Activated naive CD4-positive, alpha-beta T cell treated with anti-CD3 and anti-CD28 coated beads, Interleukin-2, amount 10 ng/mL, durations not matched to agents 7 days and 5 days (primary cell): ENCODE measurements at places on chromosomes 5 and 9.

GRCh38 chr5:134248256-134248655 lies 22.4 kb upstream of the PPP2CA start:
- no peak for DNase-seq

- no peak for DNase-seq
Observed at GRCh38 chr5:98041661-98042060, 731.8 kb upstream of the RGMB start.

GRCh38 chr9:89621676-89622075 lies 16.9 kb downstream of the GADD45G start:
- no peak for DNase-seq

DNA sequence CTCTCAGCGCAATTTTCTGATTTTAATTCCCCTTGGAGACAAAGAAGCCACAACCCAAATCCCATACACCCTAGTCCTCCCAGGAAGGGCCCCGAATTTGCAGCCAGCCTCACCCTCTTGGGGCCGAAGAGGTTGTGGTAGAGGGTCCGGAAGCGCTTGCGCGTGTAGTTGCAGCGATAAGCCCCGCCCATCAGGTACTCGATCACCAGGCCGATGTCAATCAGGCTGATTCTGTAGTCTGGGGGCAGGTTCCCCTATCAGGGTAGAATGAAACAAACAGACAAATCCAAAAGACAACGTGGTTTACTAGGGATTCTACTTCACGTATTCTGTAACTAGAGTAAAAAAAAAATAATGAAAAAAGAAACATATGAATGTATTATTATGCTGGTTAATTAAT lies 210.6 kb upstream of the KLF9 start:
- DNase-seq, result no peak

- no peak for DNase-seq
Observed at GRCh38 chr5:13945271-13945670, 783 bp upstream of the DNAH5 start.

- DNase-seq, result peak; percentile 77
Observed at GRCh38 chr5:177446200-177447065, at the start of gene PRR7. TSS of gene PRR7 (plus strand) at chr5:177446814. CDS start at chr5:177455068, 8,254 bp downstream.

GRCh38 chr9:38482918-38483592 lies 58.8 kb upstream of the IGFBPL1 start:
- DNase-seq, result no peak

- no peak for DNase-seq
Observed at GRCh38 chr5:135149956-135150723, 116.1 kb upstream of the PITX1 start.

- DNase-seq, result no peak
Observed at GRCh38 chr9:96660692-96661248, 5.7 kb upstream of the PRXL2C start.

DNA sequence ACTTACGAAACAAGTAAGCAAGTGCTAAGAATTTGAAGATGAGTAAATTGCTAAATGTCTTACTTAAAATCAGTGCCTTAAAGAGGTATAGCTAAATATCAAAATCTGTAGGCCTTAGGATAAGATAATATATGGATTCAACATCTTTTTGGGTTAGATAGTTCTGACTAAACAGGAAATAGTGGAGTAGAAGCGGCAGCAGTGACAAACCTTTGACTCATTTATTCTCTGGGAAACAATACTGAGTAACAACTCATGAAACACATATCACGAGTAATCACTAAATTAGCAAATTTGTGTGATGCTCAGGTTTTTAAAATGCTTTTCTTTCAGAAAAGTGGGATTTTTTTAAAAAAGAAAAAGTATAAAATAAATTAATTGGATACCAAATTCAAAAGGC lies 762.1 kb upstream of the TYRP1 start:
- no peak for DNase-seq

DNA sequence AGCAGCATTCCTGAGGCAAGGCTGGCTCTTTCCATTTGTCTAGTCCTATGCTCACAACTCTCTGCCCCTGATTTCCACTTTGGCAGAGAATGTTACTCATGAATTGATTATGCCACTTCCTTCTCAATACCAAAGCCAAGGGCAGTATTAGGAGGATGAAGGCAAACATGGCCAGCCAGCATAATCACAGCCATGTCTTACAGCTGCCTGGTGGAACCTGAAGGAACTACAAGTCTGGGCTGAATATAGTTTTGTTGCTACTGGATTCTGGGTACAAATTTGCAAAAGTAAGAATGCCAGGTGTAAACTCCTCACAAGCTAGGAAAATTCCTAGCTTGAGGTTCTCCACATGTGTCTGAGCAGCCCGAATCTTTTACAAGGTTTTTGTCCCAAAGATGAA lies 4.2 kb downstream of the SIL1 start:
- DNase-seq, result no peak

- no peak for DNase-seq
Observed at GRCh38 chr9:14097215-14097614, 216.7 kb downstream of the NFIB start.

- no peak for DNase-seq
Observed at GRCh38 chr9:89010056-89010455, 18.8 kb downstream of the S1PR3 start.

GRCh38 chr5:137735555-137736284 lies at the start of gene KLHL3:
TSS of gene KLHL3 (minus strand) at chr5:137736089. CDS start at chr5:137735646, 443 bp downstream.
- peak; percentile 67 for DNase-seq

- no peak for DNase-seq
Observed at GRCh38 chr5:165231821-165232508, 1726.5 kb downstream of the MAT2B start.

- no peak for DNase-seq
Observed at GRCh38 chr9:17735859-17736258, 157.0 kb downstream of the SH3GL2 start.

DNA sequence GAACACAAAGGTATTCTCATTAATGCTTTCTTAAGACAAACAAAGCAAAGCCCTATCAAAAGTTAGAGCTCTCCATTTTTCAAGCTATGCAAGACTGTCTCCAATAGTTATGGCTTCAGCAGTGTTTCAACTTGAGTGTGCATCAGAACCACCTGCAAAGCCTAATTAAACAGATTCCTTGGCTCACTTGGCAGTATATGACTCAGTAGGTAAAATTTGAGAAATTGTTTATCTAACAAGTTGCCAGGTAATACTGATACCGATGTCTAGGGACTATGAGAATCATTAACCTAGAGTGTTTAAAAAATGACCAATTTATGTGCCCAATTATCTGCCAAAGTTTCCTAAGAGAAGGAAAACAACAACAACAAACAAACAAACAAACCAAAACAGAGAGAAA lies 60.3 kb upstream of the PARP8 start:
- DNase-seq, result no peak

- no peak for DNase-seq
Observed at GRCh38 chr5:176728831-176729251, 81.5 kb upstream of the UNC5A start.

GRCh38 chr5:21225223-21226064 lies 1237.4 kb upstream of the CDH18 start:
- DNase-seq, result no peak

DNA sequence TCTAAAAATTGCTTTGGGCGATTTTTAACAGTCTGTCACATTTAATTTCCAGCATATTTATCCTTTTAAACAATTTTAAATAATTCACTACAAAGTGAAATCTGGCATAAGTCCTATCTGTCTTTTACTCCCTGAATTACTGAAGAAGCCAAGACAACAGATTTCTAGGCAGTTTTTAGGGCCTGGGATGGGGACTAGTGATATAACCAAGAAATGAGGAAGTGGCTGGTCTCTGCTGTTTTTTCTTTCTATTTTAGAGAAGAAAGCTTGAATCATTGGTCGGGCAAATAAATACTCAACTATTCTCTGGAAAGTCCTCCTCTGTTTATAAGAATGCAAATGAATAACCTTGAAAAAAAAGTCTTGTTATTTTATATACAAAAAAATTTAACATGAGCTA lies 79.7 kb upstream of the SSBP2 start:
- DNase-seq, result no peak

- DNase-seq, result no peak
Observed at GRCh38 chr5:100706776-100707175, 171.6 kb downstream of the FAM174A start.

- DNase-seq, result no peak
Observed at GRCh38 chr9:20476912-20477521, 145.3 kb downstream of the MLLT3 start.

DNA sequence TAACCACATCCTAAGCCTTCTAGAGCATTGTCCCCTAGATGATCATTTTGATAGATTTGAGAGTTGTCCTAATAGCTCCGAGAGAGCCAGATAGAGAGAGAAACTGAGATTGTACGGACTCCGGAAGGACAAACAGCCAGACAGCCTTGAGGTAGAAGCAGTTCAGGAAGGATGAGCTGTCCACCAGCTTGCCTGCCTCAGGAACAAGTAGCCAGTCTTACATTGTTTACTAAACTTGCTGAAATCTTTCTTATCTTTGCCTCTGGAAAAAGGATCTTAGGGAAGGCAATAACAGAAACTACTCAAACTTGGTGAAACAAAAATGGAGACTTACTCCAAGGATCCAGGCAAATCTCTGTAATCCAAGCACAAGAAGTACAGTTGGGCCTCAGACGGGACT lies 39.0 kb upstream of the SAP30L start:
- DNase-seq, result no peak

DNA sequence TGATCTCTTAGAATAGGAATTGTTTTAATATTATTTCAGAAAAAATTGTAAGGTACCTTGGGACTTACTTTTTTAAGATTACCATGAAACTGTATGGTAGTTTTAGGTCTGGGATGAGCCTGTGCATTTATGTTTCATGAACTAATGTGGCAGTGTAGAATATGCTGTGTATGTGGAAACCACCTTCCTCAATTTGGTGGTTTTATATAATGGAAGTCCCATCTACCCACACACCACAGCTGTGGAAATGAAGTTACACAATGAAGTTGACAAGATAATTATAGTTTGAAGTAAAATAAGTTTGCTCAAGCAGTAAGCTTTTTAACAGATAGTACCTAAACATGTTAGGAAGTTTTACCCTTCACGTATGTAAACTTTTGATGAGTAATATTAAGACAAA lies 24.4 kb downstream of the WDR36 start:
- DNase-seq, result no peak

GRCh38 chr5:145689235-145689634 lies 145.9 kb downstream of the PRELID2 start:
- no peak for DNase-seq

- no peak for DNase-seq
Observed at GRCh38 chr5:156497804-156498208, 170.8 kb downstream of the SGCD start.

DNA sequence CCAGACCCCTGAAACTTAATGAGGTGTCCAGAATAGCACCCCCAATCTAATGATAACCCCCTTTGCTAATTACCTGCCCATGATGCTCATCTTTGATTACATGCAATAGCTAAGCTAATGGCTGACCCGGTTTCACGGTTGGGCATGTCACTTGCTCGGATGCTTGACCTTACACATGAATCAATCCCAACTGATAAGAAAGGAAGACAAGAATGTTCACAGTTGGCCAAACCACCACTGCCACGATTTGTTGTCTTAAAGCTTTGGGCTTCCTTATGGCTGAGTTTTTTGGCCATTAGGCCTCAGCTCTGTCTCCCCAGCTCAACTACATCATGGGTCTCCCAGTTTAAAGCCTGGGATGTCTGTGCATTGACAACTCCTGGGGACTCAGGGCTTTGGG lies 53.1 kb upstream of the TGFBR1 start:
- DNase-seq, result no peak

- no peak for DNase-seq
Observed at GRCh38 chr5:35543408-35543807, 74.3 kb upstream of the SPEF2 start.

GRCh38 chr9:8486095-8486494 lies 686.5 kb upstream of the DMAC1 start:
- DNase-seq, result no peak

DNA sequence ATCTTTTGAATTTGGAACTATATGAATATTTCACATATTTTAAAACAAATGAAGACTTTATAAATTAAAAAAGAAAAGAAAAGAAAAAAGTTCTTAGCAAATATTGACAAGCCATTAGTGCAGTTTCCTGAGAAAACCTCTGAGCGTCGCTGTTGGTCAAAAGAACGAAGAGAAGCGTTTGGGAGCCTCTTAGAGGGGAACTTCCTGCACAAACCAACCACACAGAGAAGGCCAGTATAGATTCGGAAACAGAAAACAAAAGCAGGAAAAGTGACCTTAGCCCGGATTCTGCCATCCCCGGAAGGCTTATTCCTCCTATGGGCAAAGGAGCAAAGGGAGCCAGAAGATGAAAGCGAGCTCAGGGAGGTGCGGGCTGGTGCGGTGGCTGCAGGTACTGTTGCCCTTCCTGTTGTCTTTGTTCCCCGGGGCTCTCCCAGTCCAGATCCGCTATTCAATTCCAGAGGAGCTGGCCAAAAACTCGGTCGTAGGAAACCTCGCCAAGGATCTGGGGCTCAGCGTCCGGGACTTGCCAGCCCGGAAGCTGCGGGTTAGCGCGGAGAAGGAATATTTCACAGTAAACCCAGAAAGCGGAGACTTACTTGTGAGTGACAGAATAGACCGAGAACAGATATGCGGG lies at the start of gene PCDHGB2:
Gene PCDHGB2, plus strand, starts transcription at position 205 of the 637 bp plus-strand sequence. Its CDS starts 142 bp downstream, at position 347.
- DNase-seq, result no peak

- no peak for DNase-seq
Observed at GRCh38 chr5:173472164-173472563, 143.9 kb upstream of the STC2 start.

DNA sequence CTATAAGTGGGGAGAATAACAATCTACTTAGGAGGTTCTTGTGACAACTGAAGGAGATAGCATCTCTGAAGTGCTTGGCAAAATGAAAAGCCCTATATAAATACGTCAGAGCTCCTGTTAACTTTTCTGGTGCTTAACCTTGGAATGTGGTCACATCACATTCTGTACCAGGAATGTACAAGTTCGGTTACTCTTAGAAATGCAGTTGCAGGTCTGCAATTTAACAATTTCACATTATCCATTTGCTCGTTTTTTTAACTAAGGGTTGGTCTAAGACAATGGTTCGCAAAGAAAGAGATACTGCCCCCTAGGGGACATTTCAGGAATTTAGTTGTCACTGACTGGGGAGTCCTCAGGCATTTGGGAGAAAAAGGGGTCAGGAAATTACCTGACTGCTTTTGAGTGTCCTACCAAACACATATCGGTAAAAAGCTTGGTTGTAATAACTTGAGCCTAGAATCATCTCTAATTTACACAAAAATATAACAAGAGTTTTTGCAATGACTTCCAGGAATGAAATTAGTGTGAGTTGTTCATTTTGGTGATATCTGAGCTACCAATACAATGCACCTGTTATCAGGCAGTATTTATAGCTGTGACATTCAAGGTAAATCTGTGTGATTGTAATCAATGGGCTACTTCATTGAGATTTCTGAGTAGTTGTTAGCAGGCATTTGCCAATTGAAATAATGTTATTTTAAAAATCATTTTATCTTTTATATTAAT lies 5.4 kb upstream of the HBEGF start:
- DNase-seq, result peak; percentile 69

DNA sequence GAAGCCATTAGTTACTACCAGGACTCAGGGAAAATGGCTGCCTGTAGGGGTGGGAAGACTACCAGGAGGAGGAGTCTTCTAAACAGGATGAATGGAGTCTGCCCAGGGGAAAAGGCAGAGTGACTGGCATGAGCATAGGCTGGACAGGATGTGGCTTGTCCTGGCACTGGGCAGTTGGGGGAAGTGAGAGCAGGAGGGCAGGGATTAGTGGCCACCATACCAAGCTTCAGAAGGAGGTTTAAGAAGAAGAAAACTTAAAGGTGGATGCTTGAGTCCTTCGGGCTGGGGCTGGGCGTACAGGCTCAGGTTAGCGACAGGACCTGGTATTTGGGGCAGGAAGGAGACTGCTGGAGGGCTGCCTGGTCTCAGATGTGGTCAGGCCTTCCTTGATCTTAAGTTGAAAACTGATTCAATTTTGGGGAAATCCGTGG lies 5.0 kb upstream of the NSD1 start:
- DNase-seq, result peak; percentile 48
